Mesothelial cell of epicardium (in vitro differentiated cells): ENCODE measurements at places on chromosomes 1 and 21. TPM values are rescaled to one million over a fixed set of nuclear protein-coding genes. Genes with fewer than 3 reads are reported as not detected.

The IL6R gene
- 0.78 to 1.2 TPM (median 0.97 TPM) in 3 replicates for total RNA-seq

GRCh38 chr1:241834733-241835377 is 13.1 kb upstream of the EXO1 start:
- no peak overlapping the region for H3K27ac ChIP-seq
- H3K4me3 ChIP-seq, result no peak overlapping the region
- H3K4me1 ChIP-seq, result no peaks in the 10 kb centered on the region
- H3K36me3 ChIP-seq, result no peaks in the 10 kb centered on the region

GRCh38 chr1:211260141-211261107 is 1.3 kb downstream of the RCOR3 start:
- H3K4me3 ChIP-seq, result peak overlapping the region; percentile 87
- peaks cover 10% of the 10 kb centered on the region for H3K36me3 ChIP-seq
- peak overlapping the region; percentile 93 for H3K27ac ChIP-seq
- peak; percentile 64 for DNase-seq
- no peaks in the 10 kb centered on the region for H3K27me3 ChIP-seq

DNA sequence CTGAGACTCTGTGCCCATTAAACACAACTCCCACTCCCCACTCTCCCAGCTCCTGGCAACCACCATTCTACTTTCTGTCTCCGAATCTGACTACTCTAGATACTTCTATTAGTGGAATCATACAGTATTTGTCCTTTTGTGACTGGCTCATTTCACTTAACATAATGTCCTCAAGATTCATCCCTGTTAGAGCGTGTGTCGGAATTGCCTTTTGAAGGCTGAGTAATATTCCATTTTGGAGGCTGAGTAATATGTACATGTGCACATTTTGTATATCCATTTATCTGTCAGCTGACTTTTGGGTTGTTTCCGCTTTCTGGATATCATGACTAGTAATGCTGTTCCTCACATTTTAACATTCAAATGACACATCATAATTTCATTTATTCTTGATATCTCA is 30.3 kb downstream of the GALNT2 start:
- peaks cover 14% of the 10 kb centered on the region for H3K4me1 ChIP-seq
- no peak overlapping the region for H3K27ac ChIP-seq
- no peaks in the 10 kb centered on the region for H3K36me3 ChIP-seq
- H3K4me3 ChIP-seq, result no peak overlapping the region

- peaks cover 3% of the 10 kb centered on the region for H3K36me3 ChIP-seq
- peaks cover 14% of the 10 kb centered on the region for H3K4me1 ChIP-seq
- H3K4me3 ChIP-seq, result no peak overlapping the region
- DNase-seq, result no peak
- H3K27ac ChIP-seq, result no peak overlapping the region
These were observed 106.7 kb downstream of the MIS18A start for GRCh38 chr21:32172106-32172505.

The C1QA gene
- total RNA-seq, result not detected in 3 replicates

The C8A gene
- not detected in 3 replicates for total RNA-seq

GRCh38 chr1:221200464-221200863 is 321.2 kb downstream of the HLX start:
- H3K27me3 ChIP-seq, result peaks cover 13% of the 10 kb centered on the region
- no peak overlapping the region for H3K27ac ChIP-seq
- peaks cover 3% of the 10 kb centered on the region for H3K4me1 ChIP-seq
- H3K4me3 ChIP-seq, result no peak overlapping the region
- DNase-seq, result no peak

The HSPA6 gene
- total RNA-seq, result 0.13 to 0.38 TPM (median 0.25 TPM) in 3 replicates

The CCDC17 gene
- total RNA-seq, result 4.5 to 5.6 TPM (median 5.6 TPM) in 3 replicates

The FAM177B gene
- not detected in 3 replicates for total RNA-seq

DNA sequence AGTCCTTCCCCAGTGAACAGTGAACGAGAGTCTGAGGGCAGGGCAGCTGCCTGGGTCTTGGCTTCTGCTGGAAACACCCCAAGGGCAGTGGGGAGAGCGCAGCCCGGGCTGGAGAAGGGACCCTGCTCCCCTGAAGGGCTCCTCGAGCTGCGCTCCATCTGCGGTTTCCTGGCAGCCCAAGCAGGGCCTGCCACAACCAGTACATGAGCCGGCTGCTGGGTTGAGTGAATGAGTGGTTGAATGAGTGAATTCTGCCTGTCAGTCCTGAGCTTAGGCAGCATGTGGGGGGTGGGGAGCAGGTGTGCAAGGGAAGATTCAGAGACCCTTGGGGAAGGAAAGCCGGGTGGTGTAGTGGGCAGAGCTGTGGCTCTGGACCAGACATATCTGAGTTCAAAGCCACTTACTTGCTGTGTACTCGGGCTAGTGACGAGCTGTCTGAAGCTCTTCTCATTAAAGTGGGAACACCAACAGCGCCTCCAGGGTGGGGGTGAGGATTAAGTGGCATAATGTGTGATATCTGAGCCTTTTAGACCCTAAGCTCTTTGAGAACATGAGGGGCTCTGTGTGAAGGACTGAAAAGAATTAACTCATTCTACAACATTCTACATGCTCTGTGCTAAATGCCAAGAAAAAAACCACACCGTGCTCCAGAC is 3.7 kb downstream of the OPRD1 start:
- no peaks in the 10 kb centered on the region for H3K36me3 ChIP-seq
- no peak for DNase-seq
- H3K27ac ChIP-seq, result no peak overlapping the region
- peaks cover 3% of the 10 kb centered on the region for H3K4me1 ChIP-seq
- no peak overlapping the region for H3K4me3 ChIP-seq

The DNASE2B gene
- not detected in 3 replicates for total RNA-seq
